ENCODE measurements at places on chromosomes 12 and 14.

DNA sequence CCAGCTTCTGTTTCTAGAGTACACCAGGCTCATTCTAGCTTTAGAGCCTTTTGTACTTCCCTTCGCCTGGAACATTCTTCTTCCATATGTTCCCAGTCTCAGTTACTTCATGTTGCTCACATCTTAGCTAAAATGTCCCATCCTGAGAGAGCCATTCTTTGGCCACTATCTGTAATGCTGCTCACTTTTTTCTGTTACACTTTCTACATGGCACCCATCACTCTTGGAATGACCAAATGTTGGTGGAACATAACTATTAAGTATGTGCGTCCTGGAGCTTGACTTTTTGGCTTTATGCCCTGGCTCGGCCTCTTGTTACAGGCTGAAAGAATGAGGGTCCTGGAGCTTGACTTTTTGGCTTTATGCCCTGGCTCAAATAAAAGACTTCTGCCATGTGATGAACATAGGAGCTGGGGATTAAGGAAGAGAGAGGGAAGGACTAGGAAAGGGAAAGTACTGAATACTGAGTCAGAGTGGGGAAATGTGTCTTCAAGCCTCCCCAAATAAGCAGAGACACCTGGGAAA is 442.9 kb upstream of the ATP2B1 start:
- DNase-seq, result no peak

DNA sequence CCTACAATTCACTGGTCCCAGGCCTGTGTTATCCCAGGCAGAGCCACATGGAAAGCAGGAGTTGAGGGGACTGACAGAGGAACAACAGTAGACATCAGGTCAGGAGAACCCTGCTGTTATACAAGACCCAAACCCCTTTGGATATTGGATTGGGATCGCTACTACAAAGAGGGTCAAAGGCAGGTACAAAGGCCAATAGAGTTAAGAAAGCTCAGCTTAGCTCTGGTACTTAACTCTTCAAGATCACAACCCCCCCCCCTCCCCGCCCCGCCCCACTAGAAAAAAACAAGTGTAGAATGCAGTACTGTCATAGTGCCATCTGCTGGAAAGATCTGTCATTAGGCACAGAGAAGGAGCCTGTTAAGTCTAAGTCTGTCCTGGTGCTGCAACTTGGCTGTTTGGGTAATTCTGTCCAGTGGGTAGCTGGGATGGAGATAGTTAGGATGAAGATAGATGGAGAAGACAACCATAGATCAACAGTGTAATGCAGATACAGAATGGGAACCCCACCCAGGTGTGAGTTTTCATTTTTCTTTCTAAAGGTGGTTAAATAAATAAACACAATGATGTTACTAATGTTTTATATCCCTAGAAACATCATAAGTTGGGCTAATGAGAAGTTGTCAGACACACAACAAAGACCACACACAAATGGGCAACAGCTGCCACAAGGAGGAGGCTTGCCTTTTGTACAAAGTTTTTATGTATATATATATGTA is 17.2 kb downstream of the REM2 start:
- DNase-seq, result no peak

- no peak for DNase-seq
These were observed 414.5 kb downstream of the PCNX1 start for GRCh38 chr14:71321574-71322315.

DNA sequence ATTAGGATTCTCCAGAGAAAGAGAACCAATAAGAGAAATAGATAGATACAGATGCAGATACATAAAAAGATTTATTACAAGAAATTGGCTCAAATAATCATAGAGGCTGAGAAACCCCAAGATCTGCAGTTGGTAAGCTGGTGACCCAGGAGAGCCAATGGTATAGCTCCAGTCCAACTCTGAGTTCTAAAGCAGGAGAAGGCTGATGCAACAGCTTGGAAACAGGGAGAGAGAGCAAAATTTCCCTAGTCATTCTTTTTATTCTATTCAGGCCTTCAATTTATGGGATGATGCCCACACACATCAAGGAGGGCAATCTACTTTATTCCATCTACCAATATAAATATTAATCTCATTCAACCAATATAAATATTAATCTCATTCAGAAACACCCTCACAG is 218.2 kb downstream of the PRKD1 start:
- DNase-seq, result no peak

GRCh38 chr14:64680714-64681065 is 23.5 kb upstream of the PLEKHG3 start:
- no peak for DNase-seq

DNA sequence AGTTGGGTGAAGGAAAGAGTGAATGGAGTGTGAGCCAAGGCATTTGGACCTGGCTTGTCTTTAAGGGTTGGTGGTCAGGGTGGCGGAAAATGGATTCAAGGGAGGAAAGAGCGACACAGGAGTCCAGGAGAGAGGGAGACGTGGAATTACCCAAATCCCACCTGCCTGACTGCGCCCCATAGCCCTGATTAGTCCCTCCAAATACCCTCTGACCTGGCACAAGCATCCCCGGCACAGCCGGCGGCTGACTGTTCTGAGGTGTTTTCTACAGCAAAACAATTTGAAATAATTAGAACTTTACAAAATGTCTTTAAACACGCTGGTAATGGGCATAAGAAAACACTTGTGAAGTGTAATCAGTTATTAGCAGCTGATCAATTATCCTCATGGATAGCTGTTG is 175.8 kb downstream of the PHETA1 start:
- no peak for DNase-seq

- DNase-seq, result no peak
These were observed 51.3 kb downstream of the WASHC4 start for GRCh38 chr12:105158876-105159275.

GRCh38 chr14:78986989-78987388 is 816.8 kb downstream of the NRXN3 start:
- DNase-seq, result no peak
